Vagina (tissue), 2 donors: ENCODE measurements at places on chromosomes 4 and X.

DNA sequence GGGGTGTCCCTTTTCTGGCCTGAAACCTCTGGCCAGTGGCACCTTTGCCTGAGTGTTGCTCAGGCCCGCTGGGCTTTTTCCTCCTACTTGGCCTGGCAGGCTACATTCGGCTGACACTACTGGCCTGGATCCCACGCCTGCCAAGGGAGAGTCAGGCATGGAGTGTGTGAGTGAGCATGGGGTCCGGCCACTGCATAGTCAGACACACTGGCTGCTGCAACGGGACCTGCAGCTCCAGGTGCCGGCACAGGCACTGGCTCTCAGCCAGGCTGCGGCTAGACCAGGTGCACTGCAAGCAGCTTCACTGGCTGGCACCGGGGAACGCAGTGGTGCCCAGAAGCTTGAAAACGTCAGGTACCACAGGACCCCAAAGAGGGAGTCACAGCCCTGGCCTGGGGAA, 434.9 kb downstream of the ARHGAP24 start:
- no peak for DNase-seq

DNA sequence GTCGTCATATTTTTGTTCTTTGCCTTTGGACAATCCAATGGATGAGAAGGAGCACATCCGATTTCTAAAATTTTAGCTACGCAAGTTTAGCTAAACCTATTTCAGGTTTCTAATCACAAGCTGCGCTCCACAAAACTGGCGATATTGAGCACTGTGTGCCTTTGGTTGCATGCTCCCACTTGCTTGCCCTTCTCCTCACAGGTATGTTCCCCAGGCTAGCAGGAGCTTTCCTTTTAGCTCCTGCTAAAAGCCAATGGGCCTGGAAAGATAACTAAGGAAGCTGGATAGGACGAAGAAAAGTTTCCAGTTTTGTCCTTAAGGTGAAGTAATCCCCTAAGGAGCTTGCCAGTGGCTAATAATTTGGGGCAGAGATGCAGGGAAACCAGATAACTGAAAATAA, 975.2 kb downstream of the FSTL5 start:
- DNase-seq = no peak

DNA sequence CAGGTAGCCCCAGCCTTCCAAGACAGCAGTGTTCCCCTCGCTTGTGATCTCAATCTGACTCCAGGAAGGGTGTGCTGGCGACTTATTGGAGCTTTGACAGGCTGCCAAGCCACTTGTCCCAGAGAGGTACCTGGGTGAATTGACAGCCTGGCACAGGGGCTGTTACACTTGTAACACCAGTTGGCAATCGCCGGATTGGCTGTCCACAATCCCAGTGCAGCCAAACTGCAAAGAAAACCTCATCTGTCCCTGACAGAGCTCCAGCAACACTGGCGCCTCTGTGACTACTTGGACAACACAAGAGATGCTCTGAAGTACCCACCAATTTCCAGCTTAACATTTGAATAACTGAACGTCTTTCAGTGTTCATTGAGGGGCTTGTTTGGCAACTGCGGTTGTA, 76.8 kb upstream of the PRPS1 start:
- no peak for DNase-seq

DNA sequence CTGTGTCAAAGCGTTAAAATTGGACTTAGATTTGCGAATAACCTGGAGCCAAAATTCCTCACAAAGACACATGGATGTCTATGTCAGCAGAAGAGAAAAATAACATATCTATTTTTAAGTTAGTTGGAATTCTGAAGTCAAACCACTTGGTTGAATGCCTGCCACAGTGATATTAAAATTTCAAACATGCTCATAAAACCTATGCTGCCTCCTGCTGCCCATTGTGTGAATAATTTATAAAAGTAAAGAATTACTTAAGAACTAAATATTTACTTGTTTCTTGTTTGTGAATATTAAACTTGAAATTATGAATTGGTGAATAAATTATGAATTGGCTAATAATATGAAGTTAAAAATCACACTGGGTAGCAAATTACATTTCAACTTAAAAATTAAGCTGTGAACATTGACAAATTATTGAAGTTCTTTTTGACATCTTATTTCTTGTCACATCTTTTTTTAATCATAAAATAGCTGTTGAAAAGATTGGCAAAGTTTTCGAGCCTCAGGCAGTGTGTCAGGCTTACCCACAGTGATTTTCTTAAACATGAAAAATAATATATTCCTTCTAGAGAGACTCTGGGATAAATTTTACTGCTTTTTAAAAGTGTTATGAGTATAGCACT, 35.4 kb downstream of the FABP2 start:
- DNase-seq = no peak

DNA sequence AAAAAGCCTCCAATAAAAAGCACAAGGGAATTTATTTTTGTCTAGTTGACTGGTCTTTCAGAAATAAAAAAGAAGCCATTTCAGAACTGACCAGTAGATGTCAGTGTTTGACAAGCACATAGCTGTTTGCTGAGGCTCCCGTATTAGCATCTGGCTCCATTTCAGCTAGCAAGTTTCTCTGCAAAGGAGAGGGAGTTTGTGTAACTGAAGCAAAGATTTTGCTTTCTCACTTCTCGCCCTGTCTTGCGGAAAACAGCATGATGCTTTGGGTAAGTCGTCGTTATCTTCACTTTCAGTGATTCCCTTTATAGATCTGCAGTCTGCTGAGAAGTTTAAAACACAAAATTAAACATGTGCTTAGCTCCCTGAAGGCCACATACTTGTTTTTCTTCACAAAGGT, 85.5 kb downstream of the CT47B1 start:
- DNase-seq = no peak

DNA sequence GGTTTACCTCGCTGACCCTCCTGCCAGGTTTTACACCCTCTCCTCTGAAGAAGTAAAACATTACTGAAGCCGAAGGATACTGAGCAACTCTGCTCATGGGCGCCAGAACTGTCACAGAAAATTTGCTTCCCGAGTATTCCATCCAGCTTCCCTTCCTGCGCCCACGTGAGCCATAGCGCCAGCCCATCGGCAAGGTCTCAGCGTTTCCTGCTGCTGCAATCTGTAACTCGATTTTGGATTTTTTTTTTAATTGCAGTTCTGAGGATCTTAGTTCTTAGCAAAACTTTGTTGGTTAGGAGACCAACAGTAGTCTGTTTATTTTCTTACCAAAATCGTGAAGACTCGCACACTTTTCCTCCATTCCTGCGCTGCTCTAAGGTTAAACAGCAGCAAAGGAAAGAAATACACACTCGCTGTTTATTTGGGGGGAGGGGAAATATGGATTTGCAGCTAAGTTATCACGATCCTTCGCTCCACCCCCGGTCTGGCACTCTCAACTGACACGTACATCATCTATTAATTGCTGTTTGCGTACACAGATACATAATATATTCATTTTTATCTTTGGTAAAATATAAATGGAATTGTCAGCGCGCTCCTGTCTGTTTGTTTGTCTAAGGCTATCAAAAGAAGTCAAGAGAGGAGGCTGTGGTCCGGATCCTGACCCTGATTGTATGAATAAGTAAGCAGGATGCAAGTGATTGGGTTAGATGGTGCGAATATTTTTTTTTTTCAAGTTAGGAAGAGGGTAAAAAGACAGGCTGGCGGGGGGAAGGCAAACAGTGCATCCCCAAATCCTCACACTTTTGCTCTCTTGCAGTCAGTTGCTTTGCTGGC, at the start of gene TLL1:
TSS of gene TLL1 (plus strand) at position 777 of the 837 bp plus-strand sequence. CDS start 668 bp downstream, outside the sequence.
- DNase-seq = no peak

DNA sequence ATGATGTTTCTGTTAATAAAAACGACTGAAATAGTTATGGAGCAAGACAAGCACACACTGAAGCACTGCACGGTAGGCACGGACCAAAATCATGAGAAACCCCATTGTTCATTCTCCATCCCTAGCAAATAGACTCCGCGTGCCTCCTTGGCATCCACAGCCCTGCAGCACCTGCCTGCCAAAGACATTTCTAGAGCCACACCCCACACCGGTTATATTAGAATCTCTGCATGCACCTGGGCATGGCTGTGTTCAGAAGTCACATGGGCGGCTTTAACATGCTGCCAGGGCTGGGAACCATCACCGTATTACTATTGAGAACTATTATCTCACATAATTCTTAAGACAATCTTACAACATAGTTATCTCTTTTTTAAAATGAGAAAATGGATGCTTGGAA, 5.9 kb downstream of the PDLIM3 start:
- DNase-seq = no peak

GRCh38 chr4:168883513-168883912, 126.5 kb downstream of the CBR4 start:
- DNase-seq = no peak

GRCh38 chr4:184796906-184797305, 28.9 kb downstream of the ACSL1 start:
- no peak for DNase-seq

DNA sequence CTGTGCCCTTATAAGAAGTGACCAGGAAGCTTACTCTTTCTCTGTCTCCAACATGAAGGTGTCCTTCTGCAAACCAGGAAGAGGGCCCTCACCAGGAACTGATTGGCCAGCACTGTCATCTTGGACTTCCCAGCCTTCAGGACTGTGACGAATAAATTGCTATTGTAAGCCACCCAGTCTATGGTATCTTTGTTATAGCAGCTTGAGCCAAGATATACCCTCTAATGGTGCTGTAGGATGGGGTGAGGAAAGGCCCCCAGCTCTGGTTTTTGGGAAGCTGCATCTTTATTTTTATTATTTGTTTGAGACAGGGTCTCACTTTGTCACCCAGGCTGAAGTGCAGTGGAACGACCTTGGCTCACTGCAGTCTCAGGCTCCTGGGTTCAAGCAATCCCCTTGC, 1.2 kb upstream of the MGST2 start:
- no peak for DNase-seq

GRCh38 chr4:87738483-87738882, 60.9 kb upstream of the IBSP start:
- no peak for DNase-seq

GRCh38 chr4:4456351-4456750, 69.4 kb downstream of the NSG1 start:
- no peak for DNase-seq

- DNase-seq = no peak
These were observed 127.6 kb upstream of the GATB start for GRCh38 chr4:151888367-151888866.
